ENCODE measurements at places on chromosomes 6 and 20.

GRCh38 chr20:31712564-31713311 is 9.9 kb downstream of the BCL2L1 start:
- DNase-seq, result no peak

DNA sequence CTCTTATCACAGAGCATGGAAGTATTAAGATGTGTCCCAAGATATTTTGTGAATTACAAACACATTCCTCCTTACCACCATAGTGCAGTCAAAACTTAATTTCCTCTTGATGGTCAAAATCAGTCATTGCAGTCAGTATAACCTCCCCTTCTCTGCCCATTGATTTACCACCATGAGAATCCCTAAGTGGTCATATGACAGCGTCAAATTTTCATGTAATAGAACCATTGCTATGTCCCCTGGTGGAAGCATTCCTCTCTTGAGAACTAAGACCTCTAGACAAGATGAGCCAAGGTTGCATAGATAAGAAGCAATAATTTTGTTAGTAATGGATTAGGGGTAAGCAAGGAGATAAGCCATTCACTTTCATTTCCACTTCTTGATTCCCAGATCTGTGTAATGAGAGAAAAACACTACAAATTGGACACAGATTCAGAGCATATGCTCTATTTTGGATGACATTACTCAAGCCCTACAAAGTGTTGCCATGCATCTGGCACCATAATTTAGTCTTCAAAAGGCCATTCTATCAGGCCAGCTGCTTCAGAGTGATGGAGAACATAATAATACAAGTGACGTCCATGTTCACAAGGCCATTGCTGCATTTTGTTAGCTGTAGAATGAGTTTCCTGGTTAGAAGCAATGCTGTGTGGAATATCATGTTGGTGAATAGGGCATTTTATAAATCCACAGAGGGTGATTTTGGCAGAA is 49.6 kb upstream of the PDE7B start:
- no peak for DNase-seq

DNA sequence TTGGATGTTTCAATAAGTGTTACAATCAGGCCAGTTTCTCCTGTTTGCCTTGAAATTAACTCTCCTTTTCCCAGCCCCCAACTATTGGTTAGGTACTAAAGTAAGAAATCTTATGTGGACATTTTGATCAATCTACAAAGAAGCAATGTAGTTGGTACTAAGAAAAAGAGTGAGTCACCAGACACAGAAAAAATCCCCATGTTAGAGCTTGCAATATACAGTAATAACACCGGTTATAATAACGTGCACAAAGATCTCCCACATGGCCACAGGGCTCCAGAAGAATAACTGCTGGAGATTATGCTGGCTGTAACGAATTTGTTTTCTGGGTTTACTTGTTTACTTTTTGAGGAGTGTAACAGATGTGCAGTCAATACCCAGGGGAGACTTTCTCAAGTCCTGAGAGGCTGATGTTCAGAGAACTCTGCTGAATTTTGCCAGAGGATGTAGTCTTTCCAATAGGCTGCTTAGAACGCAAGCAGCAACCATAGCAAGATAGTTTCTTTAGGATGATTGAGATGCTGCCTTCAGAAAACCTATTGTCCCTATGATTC is 166.2 kb upstream of the SPACA1 start:
- no peak for DNase-seq

- DNase-seq, result no peak
Observed at GRCh38 chr6:56513631-56514030, 129.1 kb downstream of the DST start.

- no peak for DNase-seq
Observed at GRCh38 chr6:52598123-52598823, 21.4 kb upstream of the TRAM2 start.

GRCh38 chr6:134446218-134446848 is 128.4 kb upstream of the SGK1 start:
- no peak for DNase-seq

- DNase-seq, result no peak
Observed at GRCh38 chr6:152552616-152553209, 84.4 kb downstream of the SYNE1 start.

DNA sequence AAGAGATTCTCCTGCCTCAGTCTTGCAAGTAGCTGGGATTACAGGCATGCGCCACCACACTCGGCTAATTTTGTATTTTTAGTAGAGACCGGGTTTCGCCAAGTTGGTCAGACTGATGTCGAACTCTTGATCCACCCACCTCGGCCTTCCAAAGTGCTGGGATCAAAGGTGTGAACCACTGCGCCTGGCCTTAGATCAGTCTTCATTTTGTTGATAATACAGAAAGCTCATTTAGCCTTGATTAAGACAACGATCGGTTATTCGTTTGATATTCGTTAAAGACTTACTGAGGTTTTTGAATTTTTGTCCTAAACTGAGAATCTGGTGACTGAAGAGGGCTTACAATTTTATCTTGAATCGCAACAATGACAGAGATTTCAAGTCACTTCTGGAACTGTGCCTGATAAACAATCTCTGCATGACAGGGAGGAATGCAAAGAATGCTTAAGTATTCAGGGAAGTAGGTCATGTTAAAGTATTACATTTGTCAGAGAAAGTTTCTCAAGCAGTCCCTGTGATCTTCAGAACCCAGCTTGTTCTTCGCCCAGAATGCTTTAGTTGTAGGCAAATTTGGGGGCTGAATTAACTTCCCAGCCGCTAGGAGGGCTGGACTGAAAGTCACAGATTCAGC is 14.8 kb downstream of the AKAP12 start:
- DNase-seq, result no peak

DNA sequence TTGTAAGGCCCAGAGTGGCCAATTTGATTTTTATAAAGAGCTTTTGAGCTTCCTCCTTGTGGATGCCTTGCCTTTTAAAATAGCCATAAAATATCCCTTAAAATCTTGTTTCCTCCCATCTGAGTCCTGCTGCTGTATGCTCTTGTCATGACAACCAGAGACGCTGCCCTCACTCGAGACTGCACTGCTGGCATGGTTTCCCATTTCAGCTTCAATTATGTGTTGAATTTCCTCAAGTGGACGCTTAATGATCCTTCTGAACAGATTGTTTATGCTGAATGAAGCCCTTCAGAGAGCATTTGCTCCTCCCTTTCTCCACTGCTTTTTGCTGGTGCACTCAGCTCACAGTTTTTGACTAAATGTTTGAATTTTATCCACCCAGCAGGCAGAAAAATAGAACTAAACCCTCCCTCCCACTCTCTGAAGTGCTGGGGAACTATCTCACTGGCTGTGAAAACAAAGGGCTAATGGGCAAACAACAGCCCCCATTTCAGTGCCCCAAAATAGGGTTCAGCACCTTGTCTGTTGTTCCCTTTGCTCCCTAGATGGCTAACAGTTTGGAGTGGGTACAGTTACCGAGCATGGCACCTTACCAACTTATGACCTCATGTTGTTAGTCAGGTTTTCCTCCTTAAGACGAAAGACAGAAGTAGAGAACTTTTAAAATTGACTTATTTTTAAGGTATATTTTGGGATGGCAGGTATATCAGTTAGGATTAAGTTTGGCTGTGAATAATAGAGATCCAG is 45.5 kb upstream of the RNF8 start:
- no peak for DNase-seq

GRCh38 chr6:66508433-66508832 is 801.4 kb upstream of the EYS start:
- DNase-seq, result no peak

DNA sequence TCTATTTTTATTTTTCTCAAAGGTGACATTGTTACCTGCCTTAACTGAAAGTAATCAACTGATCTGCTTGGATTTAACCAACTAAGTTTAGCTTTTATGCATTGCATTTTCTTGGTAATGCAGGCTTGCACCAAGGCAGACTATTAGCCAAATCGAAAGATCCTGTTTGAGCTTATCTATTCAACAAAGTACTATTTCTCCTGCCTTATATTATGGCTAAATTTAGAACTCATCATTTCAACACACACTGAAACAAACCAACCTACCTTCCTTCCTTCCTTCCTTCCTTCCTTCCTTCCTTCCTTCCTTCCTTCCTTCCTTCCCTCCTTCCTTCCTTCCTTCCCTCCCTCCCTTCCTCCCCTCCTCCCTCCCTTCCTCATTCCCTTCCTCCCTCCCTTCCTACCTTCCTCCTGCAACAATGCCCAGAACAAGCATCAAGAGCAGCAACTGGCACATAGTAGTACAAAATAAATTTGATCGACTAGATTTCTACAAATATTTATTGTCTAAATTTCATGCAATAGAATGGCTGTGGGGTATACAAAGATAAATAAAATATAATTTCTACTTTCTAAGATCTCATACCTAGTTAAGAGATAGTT is 17.0 kb upstream of the RNF182 start:
- no peak for DNase-seq

GRCh38 chr20:4829514-4830215 is 108.0 kb downstream of the PRND start:
- no peak for DNase-seq

GRCh38 chr6:66421570-66421969 is 714.5 kb upstream of the EYS start:
- no peak for DNase-seq

- no peak for DNase-seq
Observed at GRCh38 chr6:110415086-110415916, at the start of gene DDO. Gene DDO, minus strand, starts transcription at chr6:110415575. Its CDS starts 2,113 bp downstream, at chr6:110413462.

DNA sequence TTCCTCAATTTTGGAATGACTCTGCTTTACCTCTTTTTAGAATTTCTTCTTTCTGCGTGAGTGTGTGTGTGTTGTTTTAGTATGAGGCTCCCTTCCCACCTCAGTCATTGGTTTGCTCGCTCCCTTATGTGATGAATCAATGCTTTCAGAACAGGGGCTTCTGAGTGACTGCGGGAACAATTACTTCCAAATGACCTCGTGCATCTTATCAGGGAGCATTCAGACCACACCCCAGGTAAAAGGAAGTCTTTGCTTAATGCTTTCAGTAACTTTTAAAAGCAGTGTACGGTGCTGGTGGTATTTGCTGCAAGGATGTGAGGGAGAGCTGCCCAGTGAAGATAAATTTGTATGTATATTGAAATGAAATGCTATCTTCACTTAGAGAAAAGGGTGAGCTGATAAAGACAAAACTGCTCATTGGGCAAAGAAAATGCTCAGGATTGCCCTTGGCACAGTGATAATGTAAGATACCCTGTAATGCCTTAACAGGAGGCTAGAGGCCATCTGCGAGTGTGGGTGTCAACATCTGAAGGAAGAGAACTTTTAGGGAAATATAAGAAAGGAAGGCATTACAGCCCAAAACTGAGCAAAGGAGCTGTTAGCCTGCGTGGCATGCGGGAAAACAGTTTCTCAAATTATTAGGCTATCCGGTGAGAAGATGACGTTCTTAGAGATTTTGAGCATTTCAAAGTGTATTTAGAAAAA is at the start of gene MLIP:
Gene MLIP (plus strand): TSS at position 103 of the 705 bp plus-strand sequence. CDS start 37 bp downstream, at position 140.
- DNase-seq, result no peak

DNA sequence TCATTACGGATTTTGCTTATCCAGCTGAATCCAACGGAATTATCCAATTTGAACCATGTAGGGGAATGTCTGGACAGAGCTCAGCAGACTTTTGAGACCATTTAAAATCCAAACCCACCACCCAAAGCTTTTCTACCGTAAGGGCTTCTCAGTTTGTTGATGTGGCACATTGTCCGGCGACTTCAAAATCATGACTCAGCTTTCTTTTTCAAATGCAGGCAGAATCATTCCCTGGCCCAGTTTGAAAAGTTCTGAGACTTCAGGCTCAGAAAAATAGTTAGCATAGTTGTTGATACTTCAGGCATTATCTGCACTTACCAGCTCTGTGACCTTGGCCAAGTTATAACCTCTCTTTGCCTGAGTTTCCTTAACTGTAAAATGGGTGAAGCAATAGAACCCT is 182.2 kb downstream of the PTPRT start:
- DNase-seq, result no peak

GRCh38 chr6:90336388-90336947 is 39.8 kb upstream of the BACH2 start:
- no peak for DNase-seq

DNA sequence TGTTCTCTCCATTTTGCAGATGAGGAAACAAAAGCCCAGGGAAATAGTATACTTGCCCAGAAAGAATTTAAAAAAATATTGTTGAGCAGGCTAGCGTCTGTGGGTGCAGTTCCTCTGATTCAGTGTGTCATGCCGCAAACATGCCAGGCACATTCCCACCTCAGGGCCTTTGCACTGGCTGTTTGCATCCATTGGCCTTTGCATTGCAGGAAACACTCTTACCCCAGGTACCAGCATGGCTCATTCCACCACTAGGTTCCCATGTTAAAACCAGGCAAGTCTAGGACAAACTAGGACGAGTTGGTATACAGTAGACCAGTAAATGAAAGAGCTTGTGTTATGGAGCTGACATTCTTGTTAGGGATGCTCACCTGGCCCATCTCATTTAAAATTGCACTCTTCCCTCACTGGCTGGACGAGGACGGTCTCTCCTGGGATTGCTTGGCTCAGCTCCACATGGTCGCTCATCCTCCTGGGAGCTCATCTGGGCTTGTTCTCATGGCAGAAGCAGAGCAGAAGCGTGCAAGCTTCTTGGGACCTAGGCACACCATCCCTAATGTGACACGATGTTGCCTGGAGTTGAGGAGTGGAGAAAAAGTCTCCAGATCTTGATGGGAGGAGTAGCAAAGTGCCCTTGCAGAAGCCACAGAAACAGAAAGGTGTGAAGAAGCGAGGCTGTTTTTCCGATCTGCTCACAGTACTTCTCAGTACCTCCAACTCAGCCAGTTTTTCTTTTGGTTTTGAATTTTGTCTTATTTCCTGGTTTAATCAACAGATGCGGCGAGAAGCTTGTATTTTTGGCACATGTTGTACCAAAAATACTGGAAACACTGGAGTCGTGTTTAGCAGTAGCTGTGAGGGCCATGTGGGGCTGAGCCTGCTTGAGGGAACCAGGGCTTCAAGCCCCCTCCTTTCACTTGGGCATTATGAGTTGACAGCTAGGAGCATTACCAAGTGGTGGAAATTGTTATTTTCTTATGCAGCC is 13.9 kb downstream of the ZNF831 start:
- DNase-seq, result no peak

- DNase-seq, result no peak
Observed at GRCh38 chr6:170167657-170168159, 123.2 kb downstream of the DLL1 start.

DNA sequence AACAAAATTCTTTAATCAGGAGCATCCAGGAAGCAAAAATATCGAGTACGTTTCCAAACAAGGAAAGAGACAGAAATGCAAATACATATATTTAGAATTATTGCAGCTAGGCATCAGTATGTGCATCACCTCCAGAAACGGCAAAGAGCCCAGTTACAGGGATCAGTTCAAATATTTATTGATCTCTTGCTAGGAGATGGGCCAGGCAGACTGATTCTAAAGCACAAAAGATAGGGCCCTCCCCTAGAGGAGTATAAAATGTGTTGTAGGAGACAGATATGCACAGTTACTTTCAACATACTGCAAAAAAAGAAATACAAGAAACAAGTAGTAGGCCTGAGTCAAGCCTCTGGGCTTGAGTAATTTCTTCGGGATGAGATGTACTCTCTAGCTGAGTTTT is 80.7 kb upstream of the NHSL1 start:
- DNase-seq, result no peak

GRCh38 chr6:127073222-127073621 is 45.2 kb upstream of the RSPO3 start:
- DNase-seq, result no peak

- DNase-seq, result no peak
Observed at GRCh38 chr20:7459083-7459482, 481.2 kb downstream of the HAO1 start.

GRCh38 chr20:49326026-49326425 is 48.2 kb upstream of the ZNFX1 start:
- no peak for DNase-seq

GRCh38 chr6:127279815-127280214 is 13.2 kb downstream of the RNF146 start:
- DNase-seq, result no peak

GRCh38 chr6:39207416-39208222 is 21.7 kb downstream of the KCNK5 start:
- DNase-seq, result no peak

- no peak for DNase-seq
Observed at GRCh38 chr6:134822920-134823709, 126.8 kb downstream of the ALDH8A1 start.
